Lower lobe of right lung (tissue), 2 donors: ENCODE measurements at places on chromosomes 16 and 17.

- H3K27ac ChIP-seq: no peak overlapping the region
- peaks cover 22% of the 10 kb centered on the region for H3K4me1 ChIP-seq
- DNase-seq: no peak
- H3K4me3 ChIP-seq: no peak overlapping the region
- H3K36me3 ChIP-seq: peaks cover 3% of the 10 kb centered on the region
These were observed 16.6 kb upstream of the PITPNM3 start for GRCh38 chr17:6572972-6573370.

DNA sequence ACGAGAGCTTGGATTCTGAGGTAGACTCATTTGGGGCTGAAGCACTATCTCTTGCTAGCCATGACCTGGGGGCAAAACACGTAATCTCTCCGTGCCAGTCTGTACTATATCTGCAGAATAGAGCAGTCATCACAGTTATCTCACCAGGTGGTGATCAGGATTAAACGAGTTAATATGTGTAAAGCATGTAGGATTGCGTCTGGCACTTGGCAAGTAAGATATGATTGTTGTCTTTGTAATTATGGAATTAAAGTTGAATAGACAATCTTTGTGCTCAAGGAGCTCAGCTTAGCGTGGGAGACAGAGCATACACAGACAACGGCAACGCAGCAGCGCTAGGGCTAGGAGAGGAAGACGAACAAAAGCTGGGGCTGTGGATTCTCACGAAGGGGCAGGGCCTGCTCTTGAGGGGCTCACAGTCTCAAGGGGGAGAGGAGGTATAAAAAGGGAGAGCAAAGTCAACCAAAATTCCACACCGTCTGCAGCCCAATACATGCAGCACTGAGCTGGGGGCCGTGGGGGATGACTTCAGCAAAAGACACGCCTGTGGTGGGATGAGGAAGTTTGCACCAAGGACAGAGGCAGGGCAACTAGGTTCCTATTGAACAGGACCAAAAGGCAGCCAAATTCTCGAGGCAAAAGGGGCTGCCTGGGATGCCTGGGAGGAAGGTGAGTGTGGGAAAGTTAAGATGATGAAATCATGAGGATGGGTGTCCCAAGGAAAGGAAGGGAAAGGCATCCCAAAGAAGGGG is 68.6 kb downstream of the SDK2 start:
- H3K4me1 ChIP-seq: no peaks in the 10 kb centered on the region
- no peak overlapping the region for H3K4me3 ChIP-seq
- H3K27me3 ChIP-seq: no peaks in the 10 kb centered on the region

DNA sequence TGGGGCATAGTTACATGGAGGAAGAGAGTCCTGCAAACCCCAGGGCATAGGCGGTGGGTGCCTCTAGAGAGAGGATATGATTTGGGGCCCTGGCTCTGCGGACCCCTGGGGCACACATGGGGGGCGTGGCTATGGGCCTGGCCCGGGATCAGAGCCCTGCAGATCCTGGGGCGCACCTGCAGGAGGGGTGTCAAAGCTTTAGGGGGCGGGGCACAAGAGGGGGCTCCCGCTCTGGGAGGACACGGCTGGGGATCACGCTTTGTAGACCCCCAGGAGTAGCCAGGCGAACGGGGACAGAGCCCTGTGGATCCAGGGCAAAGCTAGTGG is 497 bp downstream of the BCL7C start:
- no peaks in the 10 kb centered on the region for H3K27me3 ChIP-seq
- H3K36me3 ChIP-seq: peaks cover 34% of the 10 kb centered on the region
- peak overlapping the region; percentile 90 for H3K27ac ChIP-seq
- peaks cover 43% of the 10 kb centered on the region for H3K4me1 ChIP-seq
- no peak for DNase-seq

DNA sequence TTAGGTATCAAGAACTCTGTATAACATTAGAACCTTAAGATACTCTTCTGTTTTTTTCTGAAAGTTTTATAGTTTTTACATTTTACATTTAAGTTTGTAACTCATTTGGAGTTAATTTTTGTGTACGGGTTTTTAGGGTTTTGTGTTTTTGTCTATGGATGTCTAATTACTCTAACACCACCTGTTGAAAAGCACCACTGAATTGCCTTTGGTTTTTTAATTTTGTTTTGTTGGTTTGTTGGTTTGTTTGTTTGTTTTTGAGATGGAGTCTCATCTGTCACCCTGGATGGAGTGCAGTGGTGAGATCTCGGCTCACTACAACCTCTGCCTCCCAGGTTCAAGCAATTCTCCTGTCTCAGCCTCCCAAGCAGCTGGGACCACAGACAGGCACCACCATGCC is 29.8 kb upstream of the ZNF629 start:
- H3K36me3 ChIP-seq: no peaks in the 10 kb centered on the region
- no peak overlapping the region for H3K4me3 ChIP-seq
- DNase-seq: no peak
- H3K27me3 ChIP-seq: no peaks in the 10 kb centered on the region

DNA sequence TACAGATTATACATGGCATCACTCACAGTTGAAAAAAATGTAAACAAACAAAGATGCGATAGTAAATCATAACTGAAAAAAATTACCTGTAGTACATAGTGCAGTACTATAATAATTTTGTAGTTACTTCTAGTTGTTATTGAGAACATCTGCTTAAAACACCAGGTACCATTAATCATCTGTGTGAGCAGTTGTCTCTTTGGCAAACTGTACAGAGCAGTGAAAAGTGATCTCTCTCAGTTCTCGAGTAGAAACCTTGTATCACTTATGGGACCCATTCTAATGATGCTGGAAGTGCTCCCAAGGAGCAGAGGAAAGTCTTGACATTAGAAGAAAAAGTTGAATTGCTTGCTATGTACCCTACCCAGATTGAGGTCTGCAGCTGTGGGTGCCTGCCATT is 8.9 kb upstream of the TENT4B start:
- peaks cover 5% of the 10 kb centered on the region for H3K4me1 ChIP-seq
- no peak for DNase-seq

DNA sequence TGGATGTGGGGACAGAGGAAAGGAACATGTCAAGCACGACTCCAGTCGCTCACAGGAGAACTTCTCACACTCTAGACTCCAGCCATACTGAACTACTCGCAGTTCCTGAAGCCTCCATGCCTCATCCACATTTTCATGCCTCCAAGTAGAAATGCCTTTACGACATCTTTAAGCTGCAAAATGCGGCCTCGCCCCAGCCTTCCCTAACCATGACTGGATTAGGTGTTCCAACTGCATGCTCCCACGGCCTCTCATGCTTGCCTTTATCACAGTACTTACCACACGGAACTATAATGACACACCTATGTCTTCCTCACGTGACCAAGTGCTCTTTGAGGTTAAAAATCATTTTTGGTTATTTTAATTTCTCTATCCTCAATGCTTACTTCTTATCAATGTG is 23.9 kb downstream of the SMG6 start:
- H3K27me3 ChIP-seq: no peaks in the 10 kb centered on the region
- no peak overlapping the region for H3K4me3 ChIP-seq
- DNase-seq: no peak
- H3K36me3 ChIP-seq: peaks cover 77% of the 10 kb centered on the region
- no peaks in the 10 kb centered on the region for H3K4me1 ChIP-seq

GRCh38 chr16:63904930-63905329 is 1216.9 kb downstream of the CDH11 start:
- no peak for DNase-seq
- H3K36me3 ChIP-seq: no peaks in the 10 kb centered on the region
- no peaks in the 10 kb centered on the region for H3K27me3 ChIP-seq
- no peak overlapping the region for H3K27ac ChIP-seq

GRCh38 chr17:82355770-82356427 is 3.1 kb upstream of the TEX19 start:
- H3K4me3 ChIP-seq: peak overlapping the region; percentile 23
- peaks cover 28% of the 10 kb centered on the region for H3K27me3 ChIP-seq
- no peaks in the 10 kb centered on the region for H3K36me3 ChIP-seq
- DNase-seq: peak; percentile 81

DNA sequence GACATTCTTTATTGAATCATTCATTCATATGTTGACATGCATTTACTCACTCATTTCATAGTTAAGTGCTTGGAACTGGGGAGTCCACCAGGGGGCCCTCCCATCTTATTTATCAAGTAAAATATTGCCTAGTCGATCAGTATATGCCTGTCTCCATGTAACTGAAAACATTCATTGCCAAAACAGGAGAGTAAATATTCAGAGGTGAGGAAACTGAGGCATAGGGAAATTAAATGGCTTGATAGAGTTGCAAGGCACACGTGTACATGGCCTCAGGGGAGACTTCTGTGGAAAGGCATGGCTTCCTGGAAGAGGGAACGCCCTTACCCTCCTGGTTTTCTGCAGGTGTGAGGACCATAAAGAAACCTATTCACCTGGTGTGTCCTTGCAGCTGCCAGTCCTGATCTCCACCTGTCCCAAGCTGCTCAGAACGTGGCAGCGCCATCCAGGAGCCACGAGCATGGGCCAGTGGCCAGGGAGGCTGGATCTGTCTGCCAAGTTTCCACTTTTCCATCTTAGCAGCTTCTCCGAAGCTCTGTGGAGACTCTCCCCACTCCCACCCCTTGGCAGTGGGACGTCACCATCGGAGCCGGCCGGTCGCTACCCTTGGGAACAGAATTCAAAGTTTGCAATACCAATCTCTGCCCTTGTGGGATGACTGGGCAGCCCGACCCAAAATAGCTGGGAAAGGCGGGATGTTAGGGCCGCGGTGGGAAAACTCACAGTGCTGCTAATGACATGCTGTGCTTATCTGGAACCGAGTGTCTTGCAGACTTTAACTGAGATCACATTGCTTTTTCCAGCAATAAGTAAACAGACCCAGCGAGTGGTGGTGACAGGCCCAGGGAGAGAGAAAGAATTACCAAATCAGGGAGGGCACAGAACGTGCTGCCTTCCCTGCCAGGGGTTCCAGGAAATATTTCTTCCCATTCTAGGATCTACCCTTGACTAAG is 4.1 kb upstream of the C1QTNF1 start:
- H3K4me3 ChIP-seq: no peak overlapping the region
- H3K4me1 ChIP-seq: peaks cover 59% of the 10 kb centered on the region
- no peaks in the 10 kb centered on the region for H3K36me3 ChIP-seq

GRCh38 chr17:53142890-53143289 is 679.8 kb upstream of the KIF2B start:
- no peaks in the 10 kb centered on the region for H3K4me1 ChIP-seq
- H3K36me3 ChIP-seq: no peaks in the 10 kb centered on the region
- H3K4me3 ChIP-seq: no peak overlapping the region
- H3K27me3 ChIP-seq: no peaks in the 10 kb centered on the region

GRCh38 chr16:81837312-81837751 is 58.2 kb downstream of the PLCG2 start:
- DNase-seq: no peak
- no peak overlapping the region for H3K4me3 ChIP-seq
- H3K27ac ChIP-seq: no peak overlapping the region
- H3K27me3 ChIP-seq: no peaks in the 10 kb centered on the region
- no peaks in the 10 kb centered on the region for H3K36me3 ChIP-seq
- H3K4me1 ChIP-seq: peaks cover 17% of the 10 kb centered on the region

DNA sequence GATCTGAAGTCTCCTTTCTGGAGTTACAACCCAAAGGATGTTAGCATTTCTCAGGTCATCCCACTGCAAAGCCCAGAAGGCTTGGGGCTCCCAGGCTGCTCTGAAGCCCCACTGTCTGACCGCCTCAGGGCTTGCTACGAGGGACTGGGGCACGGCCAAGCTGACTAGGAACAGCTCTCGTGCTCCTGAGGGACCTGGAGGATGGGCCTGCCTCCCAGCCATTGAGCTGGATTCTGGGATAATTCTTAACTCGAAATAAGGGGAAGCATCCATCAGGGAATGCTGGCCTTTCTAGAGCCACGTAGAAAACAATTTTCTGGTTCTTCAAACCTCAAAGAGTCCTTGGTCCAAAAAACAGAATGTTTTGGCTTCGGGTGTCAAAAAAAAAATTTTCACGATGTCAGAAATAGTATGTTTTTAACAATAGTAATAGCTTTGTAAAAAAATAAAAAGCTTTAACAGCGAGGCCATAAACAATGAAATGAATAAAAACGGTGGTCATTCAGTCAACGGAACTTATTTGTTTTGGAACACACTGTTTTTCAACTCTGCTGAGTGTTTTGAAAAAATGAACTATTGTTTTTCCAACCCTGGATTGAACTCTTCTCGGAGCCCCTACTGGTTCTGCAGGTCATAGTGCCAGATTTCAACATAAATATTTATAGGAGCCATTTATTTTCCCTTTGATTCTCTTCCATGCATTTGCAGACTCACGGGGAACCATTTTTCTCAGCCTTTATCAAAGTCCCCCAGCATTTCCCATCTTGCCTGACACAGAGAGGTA is 16.4 kb upstream of the HERPUD1 start:
- no peak overlapping the region for H3K4me3 ChIP-seq
- H3K27ac ChIP-seq: no peak overlapping the region
- H3K27me3 ChIP-seq: no peaks in the 10 kb centered on the region
- H3K4me1 ChIP-seq: peaks cover 61% of the 10 kb centered on the region
- no peaks in the 10 kb centered on the region for H3K36me3 ChIP-seq
- no peak for DNase-seq

- H3K4me1 ChIP-seq: peaks cover 23% of the 10 kb centered on the region
These were observed 6.7 kb upstream of the TBKBP1 start for GRCh38 chr17:47687328-47687690.

DNA sequence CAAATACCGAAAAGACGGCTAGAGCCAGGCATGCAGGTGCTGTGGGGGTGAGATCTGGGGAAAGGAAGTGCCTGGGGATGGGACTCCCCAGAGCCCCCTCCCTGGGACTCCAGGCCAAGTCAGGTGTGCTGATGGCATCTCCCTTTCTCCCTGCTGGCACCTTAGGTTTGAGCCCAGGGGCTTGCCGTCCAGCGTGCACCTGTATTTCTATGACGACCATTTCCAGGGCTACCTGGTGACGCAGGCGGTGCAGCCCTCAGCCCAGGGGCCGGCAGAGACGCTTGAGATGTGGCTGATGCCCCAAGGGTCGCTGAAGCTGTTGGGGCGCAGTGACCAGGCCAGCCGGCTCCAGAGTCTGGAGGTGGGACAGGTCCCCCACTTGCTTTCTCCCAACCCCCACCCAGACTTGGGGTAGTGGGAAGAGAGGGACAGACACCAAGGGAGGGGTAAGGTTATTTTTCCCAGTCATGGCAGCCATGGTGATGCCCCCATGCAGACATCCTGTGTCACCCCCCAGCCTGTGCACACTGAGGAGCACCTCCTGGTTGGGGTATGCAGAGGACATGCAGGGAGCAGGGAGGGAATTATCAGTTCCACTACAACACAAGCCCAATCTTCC is 11.1 kb downstream of the XYLT2 start:
- H3K27me3 ChIP-seq: no peaks in the 10 kb centered on the region
- no peaks in the 10 kb centered on the region for H3K4me1 ChIP-seq
- no peak overlapping the region for H3K4me3 ChIP-seq
- DNase-seq: no peak

- H3K36me3 ChIP-seq: no peaks in the 10 kb centered on the region
- no peak for DNase-seq
- peaks cover 23% of the 10 kb centered on the region for H3K27me3 ChIP-seq
- H3K4me3 ChIP-seq: no peak overlapping the region
These were observed 3.2 kb downstream of the GAS7 start for GRCh38 chr17:10195090-10195805.

GRCh38 chr17:30021708-30022317 is 80.4 kb downstream of the EFCAB5 start:
- no peaks in the 10 kb centered on the region for H3K4me1 ChIP-seq
- no peak for DNase-seq
- no peak overlapping the region for H3K4me3 ChIP-seq
- no peaks in the 10 kb centered on the region for H3K36me3 ChIP-seq
- H3K27ac ChIP-seq: no peak overlapping the region
- H3K27me3 ChIP-seq: no peaks in the 10 kb centered on the region

GRCh38 chr17:21106316-21106715 is 20.4 kb upstream of the DHRS7B start:
- H3K27ac ChIP-seq: no peak overlapping the region
- H3K36me3 ChIP-seq: no peaks in the 10 kb centered on the region
- H3K4me1 ChIP-seq: no peaks in the 10 kb centered on the region
- DNase-seq: no peak
- no peak overlapping the region for H3K4me3 ChIP-seq
